T-helper 1 cell (primary cell): ENCODE measurements at places on chromosomes 12 and 14.

DNA sequence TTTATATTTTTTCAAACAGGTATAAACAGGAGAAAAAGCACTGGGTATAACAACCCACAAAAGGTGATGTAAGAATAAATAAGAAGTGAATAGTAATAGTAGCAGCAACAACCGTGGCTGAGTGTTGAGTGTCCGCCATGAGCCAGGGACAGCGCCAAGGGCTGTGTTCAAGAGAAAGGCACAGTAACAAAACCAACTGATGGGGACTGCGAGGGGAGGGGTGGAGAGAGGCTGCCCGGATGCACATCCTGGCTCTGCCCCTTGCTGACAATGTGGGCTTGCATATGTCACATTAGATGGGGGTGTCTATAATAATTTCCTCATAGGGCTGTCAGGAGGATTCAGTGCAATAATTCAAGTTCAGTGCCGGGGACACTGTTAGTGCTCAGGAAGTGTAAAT, 912.4 kb downstream of the VRK1 start:
- peak; percentile 71 for DNase-seq

DNA sequence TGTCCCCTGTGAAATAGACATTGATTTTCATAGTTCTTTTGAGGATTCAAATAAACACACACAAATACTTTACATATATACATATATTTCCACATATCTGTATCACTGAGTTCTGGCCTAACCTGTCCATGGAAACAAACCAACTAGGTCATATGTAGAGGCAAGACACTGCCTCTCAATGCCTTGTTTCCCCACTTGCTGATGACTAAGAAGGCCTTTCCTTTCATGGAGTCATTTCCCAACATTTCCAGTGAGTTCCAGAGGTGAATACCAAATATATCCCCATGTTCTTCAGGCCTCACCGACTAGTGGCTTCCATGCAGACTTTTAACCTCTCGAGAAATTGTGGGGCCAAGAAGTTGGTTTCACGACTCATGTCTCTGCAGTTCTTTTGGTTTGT, 120.8 kb downstream of the DNAI7 start:
- no peak for DNase-seq

- DNase-seq, result no peak
These were observed 4.2 kb downstream of the TGFB3 start for GRCh38 chr14:75977582-75977943.

DNA sequence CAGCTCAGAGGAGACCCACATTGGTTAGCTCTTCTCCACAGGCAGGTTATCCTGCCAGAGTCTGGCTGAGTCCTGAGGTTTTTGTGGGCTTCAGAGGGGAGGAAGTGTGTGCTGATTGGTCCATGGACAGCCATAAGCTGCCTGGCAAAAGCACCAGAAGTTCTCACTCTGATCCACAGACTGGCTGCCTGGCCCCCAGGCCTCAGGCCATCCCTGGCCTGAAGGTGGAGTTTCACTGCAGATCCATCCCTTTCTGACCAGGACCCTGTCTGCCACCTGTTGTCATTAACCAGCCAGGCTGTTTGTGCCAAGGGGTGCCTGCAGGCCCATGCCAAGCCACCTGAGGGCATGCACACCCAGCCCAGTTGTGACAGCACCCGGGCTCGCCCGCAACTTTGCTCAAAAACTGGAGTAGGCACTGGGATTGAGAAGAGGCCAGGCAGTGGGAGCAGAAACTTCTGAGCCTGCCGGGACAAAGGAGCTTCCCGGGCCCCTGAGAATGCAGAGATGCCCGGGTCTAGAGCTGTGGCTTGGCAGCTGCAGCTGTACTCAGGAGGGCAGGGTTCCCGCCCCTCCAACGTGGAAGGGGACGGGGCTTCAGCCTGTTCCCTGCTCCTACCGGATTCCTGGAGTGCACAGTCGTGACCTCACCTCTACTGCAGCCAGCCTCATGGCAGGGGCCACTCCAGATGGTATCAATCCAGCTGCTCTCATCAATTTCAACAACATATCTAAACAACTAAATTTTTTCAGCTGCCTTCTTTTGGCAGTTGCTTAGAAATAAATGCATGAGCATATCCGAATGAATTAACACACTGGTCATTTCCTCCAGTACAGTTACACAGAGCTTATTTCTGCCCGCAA, 1277.3 kb downstream of the SLC16A7 start:
- DNase-seq, result no peak

GRCh38 chr12:103696101-103696500, 109.0 kb downstream of the STAB2 start:
- DNase-seq, result no peak

- DNase-seq, result no peak
These were observed 93.6 kb downstream of the TTC7B start for GRCh38 chr14:90722590-90722989.
